SJSA1 (cell line): ENCODE measurements at places on chromosomes 1 and 21.

- DNase-seq, result no peak
Observed at GRCh38 chr1:203368624-203369451, 17.9 kb upstream of the FMOD start.

DNA sequence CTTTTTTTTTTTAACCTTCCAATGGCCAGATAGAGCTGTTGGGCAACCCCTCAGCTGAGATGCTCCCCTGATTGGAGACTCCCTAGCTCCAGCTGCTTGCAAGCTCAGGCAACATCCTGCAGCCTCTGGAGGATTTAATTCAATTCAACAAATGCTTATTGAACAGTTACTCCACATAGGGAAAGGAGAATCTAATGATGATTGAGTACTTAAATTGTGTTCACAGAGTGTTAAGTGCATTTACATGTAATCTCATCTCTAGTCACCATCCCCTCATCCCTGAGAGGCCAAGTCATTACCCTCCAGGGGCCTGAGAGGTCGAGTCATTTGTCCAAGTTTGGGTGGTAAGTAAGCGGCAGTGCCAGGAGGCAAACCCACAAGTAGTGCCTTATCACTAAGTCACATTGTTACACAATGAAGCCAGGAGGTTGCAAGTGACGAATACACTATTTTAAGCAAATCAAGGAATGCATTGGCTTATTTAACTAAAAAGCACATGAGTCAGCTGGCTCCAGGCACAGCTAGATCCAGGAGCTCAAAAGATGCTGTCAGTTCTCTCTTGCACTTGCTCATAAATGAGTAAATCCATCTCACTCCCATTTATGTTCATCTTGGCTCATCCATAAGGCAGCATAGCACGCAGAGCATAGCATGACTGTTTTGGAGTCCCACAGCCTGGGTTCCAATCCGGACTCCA, 64.3 kb downstream of the OPTC start:
- peak; percentile 92 for DNase-seq

DNA sequence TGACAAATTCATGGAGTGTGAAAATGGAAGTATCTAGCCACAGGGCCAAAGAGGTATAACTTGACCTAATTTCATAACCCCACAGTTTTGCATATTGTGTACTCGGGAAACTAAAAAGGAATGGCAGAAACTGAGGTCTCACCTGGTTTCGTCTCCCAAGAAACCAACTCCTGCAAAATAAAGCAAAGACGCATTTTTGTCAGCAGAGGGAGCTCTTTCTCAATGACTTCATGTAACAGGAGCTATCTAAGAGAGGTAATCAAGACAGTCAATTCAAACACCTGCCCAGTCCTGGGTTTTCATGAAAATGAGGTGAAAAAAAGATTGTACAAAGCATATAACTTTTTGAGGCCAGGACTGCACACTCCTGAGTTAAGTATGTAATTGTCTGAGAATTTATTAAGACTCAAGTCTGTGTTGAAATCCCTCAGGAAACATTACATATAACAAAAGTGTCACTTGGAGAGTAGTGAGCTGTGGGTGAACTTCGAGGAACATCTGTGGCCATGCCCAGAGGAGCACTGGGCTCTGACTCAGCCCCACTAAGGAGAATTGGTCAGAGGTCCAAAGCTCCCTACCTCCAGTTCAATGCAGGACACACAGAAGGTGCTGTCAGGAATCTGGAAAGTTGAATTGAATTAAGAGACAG, 17.6 kb downstream of the FCRL4 start:
- no peak for DNase-seq

- DNase-seq, result no peak
Observed at GRCh38 chr1:61993331-61993961, 201.2 kb upstream of the L1TD1 start.

GRCh38 chr1:196361112-196361714, 247.0 kb downstream of the KCNT2 start:
- DNase-seq, result no peak

GRCh38 chr1:61708953-61709907, 15.7 kb downstream of the TM2D1 start:
- no peak for DNase-seq

- DNase-seq, result no peak
Observed at GRCh38 chr1:223717123-223717522, 4.8 kb downstream of the CAPN2 start.

GRCh38 chr21:21624674-21625073, 626.5 kb downstream of the NCAM2 start:
- no peak for DNase-seq

- no peak for DNase-seq
Observed at GRCh38 chr21:37263827-37264600, 3.1 kb downstream of the VPS26C start.

- no peak for DNase-seq
Observed at GRCh38 chr1:208045463-208046260, 134.7 kb upstream of the CD34 start.

DNA sequence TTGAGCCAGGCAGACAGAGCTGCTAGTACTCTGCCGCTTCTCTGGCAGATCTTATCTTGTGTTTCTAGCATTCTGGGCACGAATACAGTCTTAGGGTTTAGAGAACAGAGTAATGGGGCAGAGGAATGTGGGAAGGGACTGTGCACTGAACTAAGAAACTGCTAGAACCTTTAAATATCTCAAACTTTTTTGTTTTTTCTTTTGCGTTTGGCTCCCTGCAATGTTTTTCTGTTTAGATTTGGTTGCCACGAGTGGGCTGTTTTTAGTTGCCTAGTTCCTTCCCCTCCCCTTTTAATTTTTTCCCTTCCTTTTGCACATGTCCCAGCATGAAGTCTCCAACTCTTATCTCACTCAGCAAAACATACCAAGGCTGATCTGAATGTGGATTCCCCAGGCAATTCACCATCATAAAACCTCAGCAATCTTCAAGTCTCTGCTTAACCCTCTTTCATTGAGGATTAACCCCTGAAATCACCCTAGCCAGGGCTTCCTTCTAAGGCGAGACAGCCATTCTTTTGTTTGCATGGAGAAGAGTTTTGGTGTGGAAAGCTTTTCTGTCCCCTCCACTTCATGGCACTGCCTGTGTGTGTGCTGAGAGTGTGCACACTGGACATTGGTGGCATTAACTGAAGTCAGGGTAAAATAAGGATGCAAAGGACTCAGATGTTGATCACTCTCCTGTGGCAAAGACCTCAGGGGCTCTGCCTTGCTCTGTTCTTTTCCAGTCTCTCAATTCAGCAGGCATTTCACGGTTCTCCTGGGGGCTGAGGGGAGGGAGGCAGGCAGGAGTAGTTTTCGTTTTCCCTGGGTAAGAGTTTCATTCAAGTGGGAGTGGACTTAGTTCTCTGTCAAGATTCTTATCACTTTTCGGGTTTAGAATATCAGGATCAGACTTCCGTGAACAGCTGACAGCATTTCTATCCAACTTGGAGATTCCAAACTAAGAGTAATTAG, 2.8 kb upstream of the ATF3 start:
- no peak for DNase-seq

DNA sequence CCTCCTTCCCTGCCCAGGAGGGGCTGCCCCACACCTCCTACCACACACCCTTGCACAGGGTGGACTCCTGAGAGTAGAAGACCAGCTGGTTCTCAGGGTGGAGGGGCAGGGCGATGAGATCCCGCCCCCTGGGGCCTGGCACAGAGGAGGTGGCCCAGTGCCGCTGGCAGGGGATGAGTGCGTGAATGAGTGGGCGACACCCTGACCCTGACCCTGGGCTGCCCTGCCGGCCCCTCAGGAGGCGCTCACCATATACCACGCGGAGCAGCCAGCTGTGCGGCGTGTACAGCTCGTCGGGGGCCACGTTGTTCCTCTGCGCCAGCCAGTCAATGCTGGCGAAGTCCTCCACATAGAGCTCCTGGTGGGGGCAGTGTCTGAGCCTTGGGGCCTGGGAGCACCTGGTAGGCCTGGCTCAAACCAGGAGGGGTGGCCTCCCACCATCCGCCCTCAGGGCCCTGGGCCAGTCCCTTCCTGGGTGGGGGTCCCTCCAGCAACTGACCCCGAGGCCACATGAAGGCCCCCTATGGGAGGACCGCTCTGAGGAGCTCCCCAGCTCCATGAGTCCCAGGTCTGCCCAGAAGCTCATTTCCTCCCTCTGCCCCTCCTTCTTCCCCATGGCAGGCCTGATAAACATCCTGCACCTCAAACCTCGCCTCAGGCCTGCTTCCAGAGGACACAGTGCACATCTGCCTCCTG, 13.0 kb downstream of the LSS start:
- DNase-seq, result no peak
